ENCODE measurements at places on chromosomes 3 and 15.

- peak; percentile 38 for DNase-seq
Observed at GRCh38 chr3:142929109-142929508, 34.4 kb downstream of the PAQR9 start.

GRCh38 chr15:101266034-101266433 lies 11.3 kb downstream of the SELENOS start:
- no peak for DNase-seq

DNA sequence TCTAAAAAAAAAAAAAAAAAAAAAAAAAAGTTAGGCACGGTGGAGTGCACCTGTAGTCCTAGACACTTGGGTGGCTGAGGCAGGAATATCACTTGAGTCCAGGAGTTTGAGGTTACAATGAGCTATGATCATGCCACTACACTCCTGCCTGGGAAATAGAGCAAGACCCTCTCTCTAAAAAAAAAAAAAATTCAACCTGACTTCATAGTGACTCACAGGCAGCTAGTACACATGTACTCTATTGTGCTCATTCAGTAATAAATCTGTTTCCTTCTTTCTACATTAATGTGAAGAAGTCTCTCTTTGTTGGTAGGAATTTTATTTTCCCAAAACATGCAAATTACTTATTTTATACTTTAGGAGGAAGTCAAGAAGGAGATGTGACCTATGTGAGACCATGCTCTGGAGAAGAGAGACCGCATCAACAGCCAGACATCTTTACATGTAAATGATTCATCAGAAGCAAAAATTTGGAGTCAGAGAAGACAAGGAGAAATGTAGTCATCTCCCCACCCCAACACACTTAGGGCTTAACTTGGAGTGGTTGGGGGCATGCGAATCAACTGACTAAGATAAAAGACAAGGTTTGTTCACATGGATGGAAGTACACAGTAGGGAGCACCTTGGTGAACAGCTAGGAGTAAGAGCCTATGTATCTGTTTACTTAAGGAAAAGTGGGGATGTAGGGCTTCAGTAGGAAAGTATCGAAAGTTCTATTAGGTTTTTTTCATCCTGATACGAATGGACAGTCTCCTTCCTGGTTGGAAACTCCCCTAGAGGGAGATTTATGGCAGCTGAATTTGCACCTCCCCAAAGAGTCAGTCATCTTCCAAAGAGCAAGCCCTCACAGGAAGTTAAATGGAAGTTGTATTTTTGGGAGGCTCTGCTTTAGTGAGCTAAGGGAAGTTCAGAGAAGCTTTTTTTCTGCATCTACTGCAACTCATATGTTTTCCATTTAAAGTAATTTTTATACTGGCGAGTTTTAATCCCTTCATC lies 23.0 kb upstream of the NMD3 start:
- DNase-seq, result no peak

GRCh38 chr3:8756671-8757070 lies 12.7 kb downstream of the OXTR start:
- DNase-seq, result no peak

- DNase-seq, result no peak
Observed at GRCh38 chr3:98223907-98224672, 40.0 kb upstream of the OR5H6 start.

DNA sequence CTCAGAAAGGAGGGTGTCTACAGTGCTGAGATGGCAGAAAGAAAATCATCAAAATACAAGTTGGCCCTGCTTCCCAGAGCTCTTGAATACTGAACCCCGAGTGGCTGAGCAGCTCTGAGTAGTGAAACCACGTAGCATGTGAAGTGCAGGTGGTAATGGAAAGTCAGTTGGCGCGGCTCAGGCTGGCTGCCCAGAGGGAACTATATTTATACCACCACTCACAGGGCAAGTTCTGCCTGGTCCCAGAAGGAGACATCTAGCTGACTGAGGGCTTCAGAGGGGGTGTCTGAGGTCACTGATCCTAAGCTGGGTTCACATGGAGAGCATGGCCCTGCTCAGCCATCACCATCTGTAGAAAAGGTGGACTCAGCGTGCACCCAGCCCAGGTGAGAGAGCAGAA lies 129.6 kb upstream of the AGBL1 start:
- no peak for DNase-seq
